ENCODE measurements at places on chromosomes 3 and 15. TPM values are rescaled to one million over a fixed set of nuclear protein-coding genes. Genes with fewer than 3 reads are reported as not detected.

DNA sequence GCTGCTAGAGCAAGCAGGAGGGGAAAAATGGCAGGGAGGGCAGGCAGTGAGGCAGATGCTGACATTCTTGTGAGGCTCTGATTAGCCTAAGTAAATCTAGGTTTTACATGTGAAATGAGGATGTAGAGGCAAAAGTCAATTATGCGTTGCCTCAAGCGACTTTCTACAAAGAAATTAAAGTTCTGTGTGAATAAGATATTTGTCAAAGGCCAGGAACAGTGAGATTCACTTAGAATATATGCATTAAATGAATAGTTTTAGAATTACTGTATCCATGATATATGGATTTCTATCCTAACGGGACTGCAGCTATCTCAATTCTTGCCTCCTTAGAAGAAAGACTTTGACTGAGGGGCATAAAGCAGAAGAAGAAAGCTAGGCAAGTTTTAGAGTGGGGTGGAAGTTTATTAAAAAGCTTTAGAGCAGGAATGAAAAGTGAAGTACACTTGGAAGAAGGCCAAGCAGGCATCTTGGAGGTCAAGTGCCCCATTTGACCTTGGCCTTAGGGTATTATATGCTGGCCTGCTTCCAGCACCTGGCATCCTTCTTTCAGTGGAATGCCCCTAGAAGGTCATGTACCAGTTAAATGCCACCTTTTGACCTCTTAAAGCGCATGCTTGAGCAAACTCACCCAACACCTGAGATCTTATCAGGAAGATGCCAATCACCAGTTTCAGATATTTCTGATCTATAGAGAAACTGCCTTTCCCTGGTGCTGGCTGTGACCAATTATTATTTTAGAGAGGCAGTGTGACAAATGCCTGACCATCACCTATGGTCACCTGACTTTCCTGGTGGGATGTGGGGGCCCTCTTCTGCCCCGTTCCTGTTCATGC, 38.2 kb downstream of the OSTN start:
- no peak for DNase-seq

The TRH gene
- 0.16 TPM for total RNA-seq

The TTC21A gene
- 3.8 TPM for total RNA-seq

- no peak for DNase-seq
These were observed 15.1 kb downstream of the MB21D2 start for GRCh38 chr3:192902549-192902948.

DNA sequence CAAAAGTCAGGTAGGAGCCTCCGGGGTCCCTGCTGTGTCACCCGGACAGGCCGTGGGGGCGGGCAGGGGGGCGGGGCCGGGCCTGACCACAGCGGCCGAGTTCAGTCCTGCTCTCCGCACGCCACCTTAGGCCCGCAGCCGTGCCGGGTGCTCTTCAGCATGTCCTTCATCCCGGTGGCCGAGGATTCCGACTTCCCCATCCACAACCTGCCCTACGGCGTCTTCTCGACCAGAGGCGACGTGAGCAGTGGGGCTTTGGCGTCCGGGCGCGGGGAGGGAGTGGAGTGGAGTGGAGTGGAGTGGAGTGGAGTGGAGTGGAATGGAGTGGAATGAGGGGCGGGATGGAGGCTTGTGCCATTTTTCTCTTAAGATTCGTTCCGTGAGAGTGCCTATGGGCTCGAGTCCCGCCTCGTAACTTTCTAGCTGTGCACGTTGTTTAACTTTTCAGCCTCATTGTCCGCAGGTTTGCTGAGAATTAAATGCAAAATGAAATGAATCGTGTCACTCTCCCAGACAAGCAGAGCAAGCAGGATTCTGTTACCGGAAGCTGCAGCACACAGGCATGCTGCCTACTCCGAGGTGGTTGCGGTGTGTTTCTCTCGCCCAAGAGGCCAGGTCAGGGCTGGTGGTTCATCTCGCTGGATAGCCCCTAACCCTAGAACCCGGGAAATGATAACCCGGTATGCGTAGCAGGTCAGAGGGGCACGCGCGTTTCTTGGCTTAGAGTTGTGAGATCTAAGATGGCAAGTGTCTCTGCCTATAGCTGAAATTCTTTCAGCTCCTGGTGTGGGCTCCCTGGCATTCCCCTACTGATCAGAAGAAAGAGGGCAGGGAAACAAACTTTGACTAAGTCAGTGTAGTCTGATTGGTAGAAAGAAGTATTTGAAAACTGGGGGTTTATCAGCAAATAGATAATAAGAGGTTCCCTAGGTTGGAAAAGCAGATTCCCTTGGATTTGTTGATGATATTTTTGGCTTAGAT, at the start of gene FAH:
Gene FAH, plus strand, starts transcription at position 104 of the 981 bp plus-strand sequence. Its CDS starts 56 bp downstream, at position 160.
- DNase-seq = no peak

GRCh38 chr3:12986521-12986920, 86.7 kb downstream of the IQSEC1 start:
- no peak for DNase-seq

The SLC22A13 gene
- 0.42 TPM for total RNA-seq

DNA sequence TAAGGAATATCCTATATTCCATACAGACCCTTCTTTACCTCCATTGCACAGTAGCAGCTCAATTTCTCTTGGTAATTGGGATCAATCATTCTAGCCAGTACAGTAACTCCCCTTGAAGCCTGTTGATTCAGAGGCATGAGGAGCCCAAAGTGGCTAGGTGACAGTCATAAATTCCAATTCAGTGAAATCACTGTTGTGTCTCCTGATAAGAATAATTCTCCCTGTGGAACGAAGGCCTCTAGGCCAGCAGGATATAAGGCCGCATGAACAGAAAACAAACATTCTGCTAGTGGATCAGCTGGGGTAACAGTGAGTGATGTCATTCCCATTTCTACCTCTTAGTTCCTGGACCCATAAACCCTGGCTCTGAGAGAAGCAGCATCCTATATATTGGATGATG, 696.3 kb downstream of the NR2F2 start:
- DNase-seq = no peak

The TGFBR2 gene
- total RNA-seq = 9.6 TPM

- no peak for DNase-seq
These were observed 29.1 kb upstream of the TCAIM start for GRCh38 chr3:44309500-44309899.

The LRRC49 gene
- total RNA-seq = 6.8 TPM

DNA sequence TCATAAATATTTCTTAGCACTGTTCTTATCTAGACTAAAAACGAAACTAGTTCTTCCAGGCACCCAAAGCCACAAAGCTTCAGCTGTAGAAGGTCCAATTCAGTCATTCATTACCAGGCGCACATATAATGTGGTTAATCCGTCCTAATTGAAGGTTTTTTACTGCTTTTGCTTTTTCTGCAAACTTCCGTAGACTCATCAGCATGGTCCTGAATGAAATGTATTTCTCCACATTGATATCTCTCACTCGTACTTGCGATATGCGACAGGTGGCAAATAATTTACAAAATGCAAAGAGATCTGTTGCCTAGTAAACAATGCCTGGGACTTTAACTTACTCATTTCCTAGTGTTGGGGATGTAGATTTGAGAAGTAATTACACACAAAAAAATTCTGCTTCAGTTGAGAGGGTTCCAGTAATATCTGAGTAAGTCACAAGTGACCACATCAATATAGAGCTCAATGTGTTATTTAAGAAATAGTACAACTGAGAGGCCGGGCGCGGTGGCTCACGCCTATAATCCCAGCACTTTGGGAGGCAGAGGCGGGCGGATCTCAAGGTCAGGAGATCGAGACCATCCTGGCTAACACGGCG, 75.0 kb upstream of the MBNL1 start:
- no peak for DNase-seq

GRCh38 chr3:134693226-134693625, 42.4 kb upstream of the KY start:
- no peak for DNase-seq

DNA sequence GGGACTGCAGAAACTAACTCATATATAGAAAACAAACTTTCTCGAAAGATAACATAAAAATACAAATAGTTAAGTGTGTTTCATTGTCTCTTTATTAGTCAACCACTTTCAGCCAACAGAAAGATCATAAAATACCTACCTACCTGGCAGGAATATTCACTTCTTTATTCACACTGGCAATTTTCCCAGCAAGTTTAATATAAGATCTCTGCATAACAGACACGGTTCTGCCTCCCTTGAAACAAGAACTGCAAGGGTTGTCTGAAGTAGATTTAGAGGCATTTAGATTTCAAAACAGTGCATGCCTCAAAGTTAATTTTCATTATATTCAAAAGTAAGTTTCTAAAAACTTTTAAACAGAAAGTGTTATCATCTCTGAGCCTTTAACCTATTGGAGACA, 7.1 kb downstream of the NPTN start:
- no peak for DNase-seq

GRCh38 chr3:138051947-138052802, 42.2 kb downstream of the CLDN18 start:
- peak; percentile 59 for DNase-seq

DNA sequence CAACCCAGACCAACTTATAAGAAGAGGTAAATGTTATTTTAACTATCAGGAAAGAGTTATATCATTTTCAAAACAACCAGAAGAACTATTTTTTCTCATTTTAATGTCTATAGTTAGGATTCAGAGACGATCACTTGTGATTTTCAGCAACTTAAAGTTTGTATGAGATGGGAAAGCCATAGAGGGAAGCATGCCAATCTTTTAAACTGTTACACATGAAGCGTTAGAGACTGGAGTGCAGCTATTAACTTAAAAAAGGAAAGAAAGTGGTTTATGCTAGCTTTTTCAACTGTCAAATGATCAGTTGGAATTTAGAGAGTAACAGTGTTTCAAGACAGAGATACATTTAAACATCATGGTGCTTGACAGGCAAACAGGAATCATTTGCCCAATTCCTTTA, 91.7 kb upstream of the LPP start:
- DNase-seq = no peak

DNA sequence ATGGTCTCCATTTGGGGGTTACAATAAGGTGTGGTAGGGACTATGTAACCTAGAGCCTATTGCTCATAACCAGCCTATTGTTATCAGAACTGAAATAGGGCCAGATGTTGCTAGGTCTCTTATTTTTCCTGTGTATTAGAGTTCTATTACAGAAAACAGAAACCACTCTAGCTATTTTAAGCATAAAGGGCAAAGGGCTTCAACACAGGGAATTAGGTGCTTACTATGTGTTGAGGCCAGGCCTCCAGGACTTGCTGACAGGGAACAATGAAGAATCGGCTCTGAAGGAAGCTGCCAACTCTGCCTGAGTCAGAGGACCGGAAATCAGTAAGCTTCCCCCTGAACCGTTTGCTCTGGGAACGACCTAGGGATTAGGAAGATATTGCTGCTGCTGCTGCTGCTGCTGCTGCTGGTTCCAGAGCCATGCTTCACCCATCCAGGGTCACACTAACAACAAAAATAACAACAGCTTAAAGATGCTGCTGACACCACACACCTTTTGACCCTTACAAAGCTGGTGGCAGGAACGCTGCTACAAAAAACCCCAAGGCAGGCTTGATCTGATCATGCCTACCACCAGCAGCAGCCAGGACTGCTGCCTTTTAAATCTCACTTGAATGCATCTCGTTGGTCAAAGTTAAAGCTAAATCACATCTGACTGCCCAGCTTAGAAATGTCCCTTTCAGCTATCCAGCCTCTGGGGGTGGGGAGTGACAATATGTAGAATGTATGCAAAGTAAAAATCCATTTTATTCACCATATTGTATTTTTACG, 276.9 kb upstream of the IL12A start:
- no peak for DNase-seq

DNA sequence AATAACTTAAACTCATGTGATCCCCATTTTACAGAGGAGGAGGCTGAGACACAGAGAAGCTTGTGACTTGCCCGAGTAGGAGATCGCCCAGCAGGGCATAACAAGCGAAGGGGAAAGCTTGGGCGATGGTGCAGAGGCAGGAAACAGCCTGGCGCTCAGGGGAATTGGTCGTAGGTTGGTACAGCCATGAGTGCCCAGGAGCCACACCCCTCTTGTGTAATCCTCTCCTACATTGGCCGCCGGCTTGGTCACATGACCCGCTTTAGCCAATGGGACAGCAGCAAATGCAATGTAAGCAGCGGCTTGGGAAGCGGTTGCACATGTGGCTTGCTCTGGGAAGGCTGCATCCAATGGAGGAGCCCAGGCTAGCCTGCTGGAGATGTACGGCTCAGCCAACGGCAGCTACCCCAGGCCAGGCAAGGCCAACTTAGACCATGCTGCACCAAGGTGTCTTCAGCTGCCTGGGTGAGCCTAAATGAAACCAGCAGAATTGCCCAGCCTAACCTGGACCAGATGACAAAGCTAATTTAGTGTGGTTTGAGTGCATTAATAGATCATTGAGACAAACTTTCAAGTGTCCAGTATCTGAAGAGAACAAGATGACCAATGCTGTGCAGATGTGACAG, 50.3 kb upstream of the SLC6A6 start:
- peak; percentile 73 for DNase-seq

The CEP19 gene
- 1.5 TPM for total RNA-seq

The SLC24A1 gene
- 7.0 TPM for total RNA-seq

The MINAR1 gene
- 0.80 TPM for total RNA-seq

The KLHL6 gene
- total RNA-seq = 0.18 TPM

GRCh38 chr3:77380136-77380535, 340.2 kb downstream of the ROBO2 start:
- DNase-seq = no peak

- no peak for DNase-seq
These were observed 593.9 kb downstream of the PYDC2 start for GRCh38 chr3:192054881-192055280.

The NPAP1 gene
- 0.11 TPM for total RNA-seq

GRCh38 chr15:73799466-73799865, 46.3 kb upstream of the INSYN1 start:
- no peak for DNase-seq

GRCh38 chr15:86494475-86494874, 414.8 kb downstream of the AGBL1 start:
- no peak for DNase-seq

All from WTC11 (cell line).